B cell (primary cell): ENCODE measurements at places on chromosomes 2 and 18. TPM values are rescaled to one million over a fixed set of nuclear protein-coding genes. Genes with fewer than 3 reads are reported as not detected.

Gene DQX1
- 0.57 and 0.87 TPM in 2 replicates for total RNA-seq

GRCh38 chr2:135557530-135557929 is 26.2 kb downstream of the R3HDM1 start:
- DNase-seq: no peak

GRCh38 chr18:55439056-55439455 is 148.9 kb downstream of the TCF4 start:
- no peak for DNase-seq

DNA sequence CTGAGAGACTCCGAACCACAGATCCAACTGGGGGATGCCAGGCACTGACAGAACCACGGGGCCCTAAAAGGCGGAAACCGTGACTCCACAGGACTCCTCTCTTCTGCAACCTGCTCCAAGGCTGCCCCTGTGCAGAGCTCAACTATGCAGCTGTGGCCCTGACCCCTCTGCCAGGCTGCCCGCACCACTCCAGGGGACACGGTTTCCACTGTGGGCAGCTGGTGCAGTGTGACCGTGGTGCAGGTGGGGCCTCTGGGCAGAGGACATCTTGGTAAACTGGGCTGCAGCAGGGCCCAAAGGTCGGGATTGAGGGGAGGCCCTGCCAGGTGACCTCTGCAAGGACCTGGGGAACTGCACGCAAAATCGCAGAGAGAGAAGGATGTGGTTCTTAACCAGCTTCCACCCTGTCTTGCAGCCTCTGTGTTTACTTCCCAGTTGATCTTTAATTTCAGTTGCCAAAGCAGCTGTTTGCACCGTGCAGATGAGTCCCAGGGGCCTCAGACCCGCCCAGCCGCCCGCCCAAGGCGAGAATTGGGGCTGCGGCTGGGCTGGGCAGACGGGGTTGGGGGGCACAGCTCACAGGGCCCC is 104.6 kb upstream of the CTDP1 start:
- DNase-seq: no peak

Gene PSMA8
- total RNA-seq: 0.91 and 1.0 TPM in 2 replicates

GRCh38 chr2:175030380-175031271 is 25.4 kb upstream of the CHN1 start:
- no peak for DNase-seq

- DNase-seq: no peak
Measured at GRCh38 chr2:120384486-120385354, 38.8 kb downstream of the INHBB start.

- no peak for DNase-seq
Measured at GRCh38 chr2:120772261-120772660, 36.6 kb downstream of the GLI2 start.

- DNase-seq: no peak
Measured at GRCh38 chr2:190970873-190971506, 43.0 kb downstream of the STAT1 start.

DNA sequence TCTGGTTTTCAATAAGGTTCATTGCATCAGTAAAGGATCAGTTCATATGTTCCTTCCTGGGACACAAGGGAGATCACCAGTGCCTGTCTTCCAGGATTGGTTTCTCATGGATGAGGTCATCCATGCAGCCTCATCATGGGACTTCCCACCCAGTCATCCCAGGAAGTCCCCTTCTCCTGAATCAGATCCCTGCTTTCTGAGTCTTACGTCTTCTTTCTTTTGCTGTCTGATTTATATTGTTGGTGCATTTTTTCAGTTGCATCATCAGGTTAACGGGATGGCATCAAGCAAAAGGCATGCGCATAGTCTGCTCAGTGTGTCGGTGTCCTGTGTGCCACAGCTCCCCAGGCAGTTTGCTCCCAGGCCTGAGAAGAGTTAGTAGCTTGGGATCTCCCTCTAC is 105.9 kb downstream of the SOX11 start:
- no peak for DNase-seq

Gene IL36B
- not detected in 2 replicates for total RNA-seq

- DNase-seq: no peak
Measured at GRCh38 chr2:239157269-239157668, 243.6 kb downstream of the HDAC4 start.

Gene GKN1
- not detected in 2 replicates for total RNA-seq

Gene TNFRSF11A
- total RNA-seq: 0.41 and 1.7 TPM in 2 replicates

GRCh38 chr18:56891116-56891515 is 240.0 kb downstream of the WDR7 start:
- DNase-seq: no peak

DNA sequence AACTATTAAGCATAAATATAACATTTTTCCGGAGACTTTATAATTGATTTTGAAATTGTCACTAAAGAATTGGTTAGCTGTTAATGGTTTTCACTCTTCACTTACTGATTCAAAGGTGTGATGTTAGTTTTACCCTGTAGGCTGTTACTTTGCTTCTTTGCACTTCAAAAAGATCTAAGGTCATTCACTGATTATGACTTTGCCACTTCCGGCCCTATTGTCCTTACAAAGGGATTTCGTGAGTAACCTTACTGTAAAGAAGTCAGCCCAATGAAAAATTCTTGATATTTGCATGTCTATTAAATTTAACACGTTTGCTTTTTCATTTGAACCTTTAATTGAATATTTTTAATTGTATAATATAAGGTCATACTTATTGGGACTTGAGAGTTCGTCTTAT is 61.4 kb downstream of the GREB1L start:
- no peak for DNase-seq

Gene SLC35F5
- total RNA-seq: 75.5 and 78.4 TPM in 2 replicates

Gene ZSCAN30
- 32.0 and 37.3 TPM in 2 replicates for total RNA-seq
